T-helper 9 cell (primary cell): ENCODE measurements at places on chromosomes 7 and 10.

DNA sequence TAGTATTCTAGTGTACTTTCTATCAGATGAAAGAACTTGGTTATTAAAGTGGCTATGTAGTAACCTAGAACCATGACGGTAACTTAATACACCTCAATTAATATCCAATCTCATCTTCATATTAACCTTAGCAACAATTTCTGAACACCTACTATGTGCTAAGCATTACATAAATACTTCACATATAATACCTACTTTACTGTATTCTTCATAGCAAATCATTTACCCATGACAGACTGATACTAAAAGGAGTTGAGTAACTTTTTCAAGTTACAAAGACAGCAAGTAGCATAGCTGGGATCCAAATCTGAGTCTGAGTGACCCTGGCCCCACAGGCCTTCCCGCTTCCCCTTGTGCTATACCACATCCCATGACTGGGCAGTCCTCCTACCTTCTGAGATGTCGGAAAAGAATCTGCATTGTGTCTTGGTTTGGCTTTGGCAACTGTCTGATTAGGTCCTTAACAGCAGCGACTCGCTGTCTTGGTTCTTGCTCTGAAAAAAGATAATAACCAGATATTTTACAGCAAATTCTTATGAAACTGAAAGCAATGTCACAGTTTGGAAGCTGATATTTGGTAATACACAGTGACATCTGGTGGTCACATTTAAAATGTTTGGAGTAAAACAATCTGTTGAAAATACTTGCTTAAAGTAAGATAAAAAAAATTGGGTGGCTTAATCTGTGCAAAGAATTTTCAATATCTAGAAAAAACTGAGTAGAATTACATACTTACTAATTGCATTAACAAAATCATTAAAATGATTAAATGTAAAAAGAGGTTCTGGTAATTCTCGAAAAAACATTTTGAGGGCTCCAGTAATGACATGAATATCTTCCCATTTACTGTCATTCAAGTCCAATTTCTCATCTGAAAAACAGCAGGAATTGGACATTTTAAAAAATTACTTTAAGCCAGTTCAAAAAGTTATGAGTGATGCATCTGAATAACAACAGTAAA is 120.1 kb downstream of the ARHGAP12 start:
- DNase-seq, result no peak

GRCh38 chr10:69850440-69850839 is 48.7 kb downstream of the COL13A1 start:
- no peak for DNase-seq

DNA sequence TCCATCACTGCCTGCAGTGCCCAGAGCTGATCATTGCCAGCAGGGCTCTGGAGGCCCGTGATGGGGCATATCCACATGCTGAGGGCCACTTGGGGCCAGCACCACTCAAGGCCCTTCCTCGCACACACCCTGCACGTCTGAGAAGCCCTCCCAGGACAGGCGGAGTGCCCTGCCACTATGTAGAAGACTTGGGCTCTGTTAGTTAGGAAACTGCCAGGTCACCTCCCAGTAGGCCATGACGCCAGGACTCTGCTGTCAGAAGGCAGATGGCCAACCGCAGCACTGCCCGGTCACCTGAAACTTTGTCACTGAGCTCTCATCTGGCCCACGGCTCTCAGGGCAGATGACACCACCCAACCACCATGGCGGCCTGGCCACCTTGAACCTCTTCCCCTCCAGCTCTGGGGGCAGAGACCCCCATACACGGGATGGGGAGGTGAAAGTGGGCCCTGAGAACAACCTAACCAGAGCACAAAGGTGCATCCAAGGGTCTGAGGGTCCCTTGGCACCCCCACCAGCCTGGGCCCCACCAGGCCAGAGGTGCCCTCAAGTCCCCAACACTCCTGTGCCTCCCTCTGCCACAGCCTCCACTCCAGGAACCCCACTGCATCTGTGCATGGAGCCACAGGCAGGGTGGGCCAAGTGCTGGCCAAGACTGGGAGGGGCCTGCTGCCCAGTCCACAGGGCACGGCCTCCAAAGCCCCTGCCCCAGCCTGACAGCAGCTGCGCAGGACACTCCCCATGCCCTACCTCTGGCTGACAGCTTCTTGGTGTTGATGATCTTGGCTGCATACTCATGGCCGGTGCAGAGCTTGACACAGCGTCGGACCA is 41.8 kb downstream of the CAMK2B start:
- no peak for DNase-seq

DNA sequence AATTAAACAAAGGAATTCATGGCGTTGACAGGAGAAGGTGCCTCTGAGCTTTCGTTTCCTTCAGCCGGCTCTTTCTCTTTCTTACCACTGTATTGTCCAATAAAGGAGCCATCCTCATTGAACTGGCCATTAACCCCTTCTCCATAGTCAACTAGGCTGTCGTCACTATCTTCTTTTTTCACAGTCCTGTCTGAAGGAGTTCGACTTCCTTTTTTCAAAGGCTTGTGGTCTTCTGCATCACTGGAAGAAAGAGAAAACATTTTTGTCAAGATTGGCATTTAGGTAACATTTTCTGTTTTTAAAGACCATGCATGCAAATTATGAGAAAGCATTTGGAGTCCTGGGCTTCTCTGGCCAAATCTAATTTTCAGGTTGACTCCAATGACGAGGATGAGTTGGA is 19.7 kb upstream of the LAMB4 start:
- no peak for DNase-seq

DNA sequence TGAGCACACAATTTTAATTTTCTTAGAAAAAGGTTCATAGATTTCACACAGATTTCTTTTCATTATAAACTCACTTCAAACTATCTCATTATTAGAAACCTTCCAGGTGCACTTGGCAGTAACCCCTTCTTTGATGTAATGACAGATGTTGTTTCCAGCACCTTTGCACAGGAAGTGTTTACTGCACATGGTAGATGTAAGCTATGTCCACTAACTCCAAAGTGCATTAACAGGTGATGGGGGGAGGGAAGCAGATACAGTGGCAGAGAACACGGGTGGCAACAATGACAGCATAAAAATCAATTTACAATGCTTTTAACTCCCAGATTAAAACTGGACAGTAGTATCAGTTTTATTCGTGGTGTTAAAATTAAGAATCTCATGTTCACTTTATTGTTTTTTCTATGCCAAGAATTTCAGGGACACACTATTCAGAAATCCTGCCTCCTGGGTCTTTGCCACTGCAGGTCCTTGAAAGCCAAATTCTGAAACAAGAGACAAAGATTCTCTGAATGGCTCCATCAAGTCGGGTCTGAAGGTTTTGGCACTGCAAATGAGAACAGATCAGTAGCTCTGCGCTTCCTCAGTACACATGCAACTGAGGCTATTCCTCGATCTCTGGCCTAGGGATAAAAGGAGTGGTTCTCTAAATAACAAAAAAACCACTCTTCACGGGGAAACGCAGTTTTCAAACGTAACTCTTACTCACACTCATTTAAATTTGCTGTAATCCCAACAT is 187.7 kb downstream of the JAZF1 start:
- no peak for DNase-seq

DNA sequence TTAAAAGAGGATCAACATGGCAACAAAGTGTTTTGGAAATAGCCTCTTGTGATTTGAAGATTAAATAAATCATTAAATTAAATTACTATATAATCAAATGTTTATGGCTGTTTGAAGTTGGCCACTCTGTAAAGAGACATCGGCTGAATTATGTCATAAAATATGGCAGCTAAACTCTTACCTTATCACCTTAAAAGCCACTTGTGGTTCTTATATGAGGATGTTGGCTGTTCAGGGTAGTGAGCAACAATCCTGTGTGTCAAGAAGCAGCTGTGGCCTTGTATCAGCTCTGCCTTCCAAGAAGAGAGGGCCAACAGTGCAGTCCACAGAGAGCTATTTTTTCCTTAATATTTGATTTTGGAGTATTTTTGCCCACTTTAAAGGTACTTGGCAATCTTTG is 113.4 kb upstream of the CDK6 start:
- no peak for DNase-seq

- DNase-seq, result no peak
These were observed 876 bp downstream of the GNAI1 start for GRCh38 chr7:80135309-80136104.

DNA sequence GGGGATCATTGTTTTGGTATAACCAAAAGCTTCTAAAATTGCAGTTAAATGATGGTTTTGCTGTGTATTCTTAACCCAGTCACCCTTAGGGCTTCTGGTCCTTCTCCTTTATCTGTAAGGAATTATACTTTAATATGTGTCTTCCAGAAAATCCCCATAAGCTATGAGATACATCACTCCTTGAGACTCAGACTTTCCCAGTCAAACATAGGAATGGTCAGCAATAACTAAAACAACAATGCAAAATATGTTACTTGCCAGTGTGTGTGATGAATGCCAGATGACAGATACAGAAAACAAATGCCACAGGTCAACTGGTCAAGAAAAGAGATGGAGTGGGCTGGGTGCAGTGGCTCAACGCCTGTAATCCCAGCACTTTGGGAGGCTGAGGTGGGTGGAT is 10.1 kb downstream of the ADD3 start:
- DNase-seq, result no peak

DNA sequence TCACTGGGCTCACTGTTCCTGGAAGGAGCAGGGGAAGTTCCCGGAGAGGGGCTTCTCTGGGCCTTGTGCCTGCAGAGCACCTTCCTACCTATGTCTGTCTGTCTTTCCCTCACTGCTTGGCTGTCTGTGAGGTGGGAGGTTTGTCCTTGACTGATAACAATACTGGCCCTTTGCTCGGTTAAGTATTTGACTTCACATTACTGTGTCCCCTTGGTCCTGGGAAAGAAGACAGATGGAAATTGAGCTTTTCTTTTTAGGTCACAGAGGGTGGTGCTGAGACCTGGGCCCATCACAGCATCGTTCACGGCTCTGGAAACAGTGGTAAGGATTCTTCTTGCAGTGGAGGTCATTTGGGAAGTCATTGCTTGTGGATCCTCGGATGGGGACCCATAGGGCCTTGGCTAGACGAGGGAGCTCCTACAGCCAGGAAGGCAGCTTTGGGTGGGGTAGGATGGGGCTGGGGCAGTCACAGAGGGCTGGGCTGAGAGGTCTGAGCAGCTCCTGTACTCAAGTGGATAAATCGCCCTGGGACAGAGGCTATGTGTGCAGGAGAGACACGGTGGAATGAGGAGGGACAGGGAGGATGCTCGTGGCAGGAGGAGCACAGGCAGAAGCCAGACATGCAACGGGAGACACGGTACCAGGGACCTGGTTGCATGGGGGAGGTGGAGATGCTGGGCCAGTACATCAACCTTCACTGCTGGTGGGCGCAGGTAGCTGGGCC is 450.2 kb downstream of the PLXNA4 start:
- no peak for DNase-seq

GRCh38 chr7:85184599-85185423 is 2.0 kb downstream of the SEMA3D start:
- no peak for DNase-seq

DNA sequence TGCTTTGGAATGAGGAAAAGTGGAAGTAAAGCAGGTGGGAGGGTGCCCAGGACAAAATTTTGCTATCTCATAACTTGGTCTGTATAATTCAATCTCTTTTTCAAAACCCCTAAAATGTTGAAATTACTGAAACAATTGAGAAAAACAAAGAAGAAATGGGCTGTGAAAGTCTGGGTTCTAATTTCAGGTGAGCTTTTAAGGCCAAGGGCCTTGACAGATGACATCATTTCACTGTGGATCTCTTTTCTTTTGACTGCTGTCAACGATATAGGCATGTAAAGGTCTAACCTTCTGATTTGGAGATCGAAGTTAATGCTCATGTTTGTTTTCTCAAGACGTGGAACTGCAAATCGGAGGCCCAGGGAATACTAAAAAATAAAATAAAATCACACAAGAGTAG is 127.8 kb downstream of the ITGA8 start:
- DNase-seq, result no peak

DNA sequence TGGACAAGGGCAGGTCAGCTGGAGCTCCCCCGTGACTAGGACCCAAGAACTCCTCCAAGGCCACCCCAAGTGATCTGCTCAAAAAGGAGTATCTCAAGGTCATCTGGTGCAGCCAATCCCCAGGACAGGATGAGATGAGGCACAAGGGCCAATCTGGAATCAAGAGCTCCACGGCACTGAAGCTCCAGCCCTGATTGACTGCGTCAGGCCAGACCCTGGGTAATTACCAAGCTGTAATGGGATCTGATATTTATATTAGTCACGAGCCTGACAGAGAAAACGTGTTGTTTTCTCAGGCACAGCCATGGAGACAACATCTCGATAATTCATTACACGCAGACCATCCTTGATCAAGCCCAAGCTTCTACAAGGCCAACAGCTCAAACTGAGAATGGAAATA is 4.2 kb downstream of the KCNMA1 start:
- DNase-seq, result no peak

- DNase-seq, result no peak
These were observed 11.3 kb upstream of the ATXN7L1 start for GRCh38 chr7:105887569-105888189.

- DNase-seq, result no peak
These were observed 208.4 kb upstream of the AGK start for GRCh38 chr7:141342621-141343408.

DNA sequence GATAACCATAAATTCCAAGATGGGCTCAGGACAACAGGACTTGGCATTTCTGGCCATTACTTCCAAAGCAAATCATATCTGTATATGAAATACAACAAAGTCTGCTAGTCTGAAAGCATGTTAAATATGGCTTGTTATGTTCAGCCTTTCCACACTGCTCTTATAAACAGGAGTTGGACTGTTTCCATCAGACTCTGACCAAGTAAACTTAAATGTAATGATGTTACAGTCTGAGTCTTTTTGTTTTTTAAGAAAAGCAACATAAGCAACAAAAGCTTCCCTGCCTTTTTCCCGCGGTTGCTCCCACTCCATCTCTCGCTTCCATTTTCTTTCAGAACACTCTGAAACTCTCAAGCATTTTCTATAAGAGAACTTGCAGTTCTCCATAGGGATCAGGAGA is 8.1 kb upstream of the CDCA7L start:
- DNase-seq, result no peak

- no peak for DNase-seq
These were observed 734.6 kb upstream of the SORCS1 start for GRCh38 chr10:107899075-107899474.

GRCh38 chr7:112201411-112201810 is 4.8 kb downstream of the DOCK4 start:
- no peak for DNase-seq

GRCh38 chr7:140231771-140232491 is 55.1 kb upstream of the KDM7A start:
- no peak for DNase-seq

DNA sequence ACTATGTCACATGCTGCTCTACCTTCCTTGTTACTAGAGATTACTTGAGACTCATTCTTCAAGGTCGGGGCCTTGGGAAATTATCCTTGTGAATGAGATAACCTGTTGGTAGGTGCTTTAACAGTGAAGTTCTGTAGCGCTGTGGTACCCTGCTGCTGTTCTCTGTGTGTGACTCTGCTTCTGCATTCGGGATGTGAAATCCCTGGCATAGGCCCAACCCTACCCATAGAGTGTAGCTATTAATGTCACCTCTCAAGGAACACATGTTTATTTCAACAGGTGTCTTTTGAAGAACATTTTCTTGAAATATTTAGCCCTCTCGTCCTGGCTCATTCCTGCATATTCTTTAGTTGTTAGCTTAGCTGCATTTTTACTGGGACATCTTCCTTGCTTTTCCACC is 41.8 kb upstream of the TMEM236 start:
- DNase-seq, result no peak
